Spleen (tissue), 13 donors: ENCODE measurements at places on chromosomes 2 and 18.

DNA sequence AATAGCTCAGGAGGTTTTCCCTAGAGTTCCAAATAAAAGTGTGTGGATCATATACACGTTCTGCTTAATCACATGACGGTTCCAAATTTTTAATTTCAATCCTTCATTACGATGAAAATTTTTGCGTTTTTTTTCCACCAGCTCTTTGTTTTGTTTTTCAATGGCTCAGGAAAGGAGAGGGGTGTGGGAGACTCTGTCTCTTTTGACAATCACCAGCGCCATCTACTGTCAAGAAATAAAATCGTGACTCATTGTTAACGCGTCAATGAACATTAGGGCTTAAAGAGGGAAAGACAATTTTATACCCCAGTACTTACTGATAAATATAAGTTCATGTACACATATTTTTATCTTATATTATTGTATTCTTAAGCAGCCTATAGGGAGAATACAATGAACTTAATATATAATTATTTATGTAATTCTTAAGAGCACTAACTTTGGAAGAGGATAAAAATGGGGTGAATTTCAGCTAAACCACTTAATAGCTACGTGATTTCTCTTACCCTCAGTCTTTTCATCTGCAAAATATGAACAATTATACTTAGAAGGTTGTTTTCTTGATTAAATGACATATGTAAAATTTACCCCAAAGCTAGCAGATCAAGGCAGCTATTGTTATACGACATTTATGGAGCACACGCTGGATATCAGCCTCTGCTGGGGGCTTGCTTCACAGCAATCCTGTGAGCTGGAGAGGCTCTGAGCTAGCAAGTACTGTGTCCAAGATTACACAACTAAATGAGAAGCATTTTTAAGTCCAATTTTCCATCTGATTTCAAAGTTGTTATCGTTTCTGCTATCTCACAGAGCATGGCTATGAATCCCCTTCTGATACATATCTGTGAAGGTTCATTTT is 47.4 kb upstream of the RMDN2 start:
- DNase-seq: no peak

DNA sequence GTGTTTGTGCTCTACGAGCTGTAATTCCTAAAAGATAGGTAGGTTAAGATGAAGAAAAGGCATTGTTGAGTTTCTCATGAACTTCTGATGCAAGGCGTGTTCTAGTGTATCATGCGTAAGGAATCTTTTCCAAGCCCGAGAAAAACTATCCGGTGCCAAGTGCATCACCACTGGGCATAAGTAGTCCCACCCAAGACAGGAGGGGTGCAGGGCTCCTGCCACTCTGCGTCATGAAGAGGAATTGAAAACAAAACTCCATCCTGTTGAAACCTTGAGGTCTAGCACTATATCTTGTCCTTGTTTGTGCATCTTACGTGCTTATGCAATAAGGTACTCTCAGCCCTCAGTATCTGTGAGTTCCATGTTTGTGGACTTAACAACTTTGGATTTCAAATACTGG is 45.7 kb downstream of the RAB31 start:
- no peak for DNase-seq

DNA sequence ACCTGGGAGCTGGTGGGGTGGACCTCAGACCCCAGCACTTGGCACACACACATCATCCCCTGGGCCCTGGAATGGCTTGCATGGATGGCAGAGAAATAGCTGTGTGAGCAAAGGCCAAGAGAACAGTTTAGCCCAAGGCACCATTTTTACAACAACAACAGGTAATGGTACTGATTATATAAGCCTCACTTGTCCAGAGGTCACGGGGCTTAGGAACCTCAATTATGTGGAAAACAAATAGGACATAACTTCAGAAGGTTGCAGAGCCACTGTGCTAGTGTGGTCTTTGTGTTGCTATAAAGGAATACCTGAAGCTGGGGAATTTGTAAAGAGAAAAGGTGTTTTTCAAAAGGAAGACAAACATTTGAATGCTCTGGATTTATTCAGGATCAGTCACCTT is 13.2 kb downstream of the STEAP3 start:
- no peak for DNase-seq

DNA sequence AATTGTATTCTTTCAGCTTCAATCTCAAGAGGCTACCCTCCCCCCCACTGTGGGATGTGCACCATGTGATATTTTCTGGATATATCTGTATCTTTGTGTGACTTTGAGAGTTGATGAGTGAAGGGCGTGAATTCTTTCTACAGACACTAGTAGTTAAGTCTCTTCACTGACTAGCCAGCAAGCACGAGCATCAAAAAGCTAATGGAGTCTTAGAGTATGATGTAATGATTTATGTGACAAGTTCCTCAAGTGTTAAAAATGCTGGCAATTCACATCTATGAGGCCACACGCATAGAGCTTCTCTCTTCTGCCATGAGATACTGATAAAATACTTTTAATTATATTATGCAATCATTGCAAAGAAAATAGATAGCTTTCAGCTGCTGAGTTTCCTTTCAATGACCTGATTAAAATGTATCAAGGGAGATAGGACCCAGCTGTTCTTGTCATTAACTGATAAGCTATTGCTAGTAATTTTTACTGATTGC is 304.8 kb downstream of the TRIB2 start:
- DNase-seq: no peak
